ENCODE measurements at places on chromosomes 12 and 14.

DNA sequence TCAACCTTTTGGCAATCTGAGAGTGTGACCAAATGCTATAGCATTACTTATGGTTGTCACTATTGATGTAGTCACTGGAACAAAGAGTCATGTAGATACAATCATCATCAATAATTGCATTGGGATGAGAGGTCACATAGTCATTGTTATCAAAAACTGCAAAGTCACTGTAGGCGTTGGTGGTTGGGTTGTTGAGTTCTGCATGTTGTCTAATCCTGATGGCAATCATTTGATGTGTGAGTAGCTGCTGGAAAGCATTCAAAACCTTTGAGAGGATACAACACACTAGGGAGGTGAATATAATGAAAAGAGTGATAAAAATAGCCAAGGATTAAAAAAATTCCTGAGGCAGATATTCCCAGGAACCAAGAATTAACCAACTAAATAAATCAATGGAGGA, 214.7 kb upstream of the SYT10 start:
- no peak for DNase-seq

- no peak for DNase-seq
Observed at GRCh38 chr12:47818467-47819137, 1.1 kb downstream of the HDAC7 start.

DNA sequence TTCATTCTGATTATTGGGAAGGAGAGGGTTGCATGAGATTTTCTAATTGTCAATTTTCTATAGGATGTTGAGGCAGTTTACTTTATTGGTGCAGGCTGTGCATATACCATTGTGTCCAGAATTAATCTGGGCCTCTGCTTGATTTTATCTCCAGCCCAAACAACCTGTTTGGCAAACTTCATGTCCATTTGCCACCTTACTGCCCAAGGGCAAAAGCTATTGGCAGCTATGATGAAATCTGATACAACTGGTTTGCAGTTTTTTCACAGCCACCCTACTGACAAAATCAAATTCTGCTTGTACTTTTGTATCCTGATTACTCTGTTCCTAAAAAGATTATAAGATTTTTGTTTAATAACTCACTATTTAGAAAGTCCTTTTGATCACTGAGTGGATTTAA, 789.2 kb upstream of the FBXO33 start:
- DNase-seq: no peak

GRCh38 chr12:123808167-123808566, 46.1 kb downstream of the DNAH10 start:
- DNase-seq: no peak

GRCh38 chr12:49049566-49050224, 10.9 kb downstream of the KMT2D start:
- no peak for DNase-seq

- DNase-seq: no peak
Observed at GRCh38 chr14:28773176-28773575, 6.6 kb downstream of the FOXG1 start.

- no peak for DNase-seq
Observed at GRCh38 chr14:83251402-83251801, 1717.7 kb upstream of the SEL1L start.

DNA sequence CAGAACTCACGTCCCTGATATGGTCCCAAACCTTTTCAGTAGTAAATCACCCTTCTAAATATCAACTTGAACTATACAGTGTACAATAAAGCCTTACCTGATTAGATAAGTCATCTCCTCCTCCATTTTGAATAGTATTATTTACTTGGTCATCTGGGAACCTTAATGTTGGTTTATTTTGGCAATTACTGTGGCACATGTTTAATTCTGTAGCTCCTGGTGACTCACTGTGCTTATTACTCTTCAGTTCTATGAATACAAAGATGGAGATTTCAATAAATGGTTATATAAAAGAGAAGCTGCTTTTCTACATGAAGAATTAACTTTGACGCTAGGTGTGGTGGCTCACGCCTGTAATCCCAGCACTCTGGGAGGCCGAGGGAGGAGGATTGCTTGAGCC, 25.4 kb downstream of the MIS18BP1 start:
- DNase-seq: no peak

DNA sequence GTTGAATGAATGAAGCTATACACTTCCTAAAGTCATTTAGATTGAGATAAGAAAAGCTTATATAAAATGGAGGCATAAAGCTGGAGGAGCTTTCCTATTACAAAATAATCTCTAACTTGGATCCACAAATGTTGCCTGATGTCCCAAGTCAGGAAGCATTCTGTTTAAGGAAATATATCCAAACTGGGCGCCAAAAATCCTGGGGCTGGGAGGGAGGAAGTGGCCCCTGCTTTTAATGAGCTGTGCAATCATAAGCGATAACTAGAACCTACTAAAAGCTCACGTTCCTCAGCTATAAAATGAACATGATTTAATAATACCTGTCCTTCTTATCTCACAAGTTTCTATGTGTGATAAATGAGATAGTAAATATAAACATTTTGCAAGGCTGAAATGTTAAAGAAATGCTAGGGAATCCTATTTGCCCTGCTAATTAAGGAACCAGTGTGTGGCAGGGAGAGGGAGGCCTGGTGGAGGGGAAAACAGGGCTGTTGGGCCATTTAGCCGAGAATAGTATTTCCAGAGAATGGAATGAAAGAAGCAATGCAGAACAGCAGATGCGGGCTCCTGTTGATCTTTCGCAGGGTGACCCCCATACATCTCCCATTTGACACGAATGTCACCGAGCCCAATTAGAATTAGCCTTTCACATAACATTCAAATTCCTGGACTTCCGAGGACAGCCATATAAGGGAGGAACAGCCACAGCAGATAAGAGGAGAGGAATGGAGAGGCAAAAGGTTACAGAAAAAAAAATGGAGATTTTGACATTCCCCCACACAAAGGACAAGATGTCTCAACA, 25.9 kb downstream of the DUSP6 start:
- no peak for DNase-seq

DNA sequence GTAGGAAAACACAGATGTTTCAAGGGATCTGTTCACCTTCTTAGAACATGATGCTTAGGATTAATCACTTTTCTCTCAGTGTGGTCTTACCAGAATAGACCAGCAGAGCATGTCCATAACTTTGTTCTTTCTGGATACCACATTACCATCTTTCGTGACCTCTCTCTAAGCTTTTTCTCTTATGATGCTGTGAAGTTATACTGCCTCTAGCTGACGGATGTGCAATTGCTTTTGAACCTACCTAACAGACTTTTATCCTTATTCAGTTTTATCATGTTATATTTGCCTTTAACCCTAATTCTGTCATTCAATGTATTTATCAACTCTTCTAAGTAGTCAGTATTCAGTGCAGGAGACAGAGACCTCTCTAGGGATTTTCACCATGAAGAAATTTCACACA, 246.7 kb downstream of the DACT1 start:
- no peak for DNase-seq

GRCh38 chr12:90280564-90281058, 572.0 kb upstream of the ATP2B1 start:
- DNase-seq: no peak

DNA sequence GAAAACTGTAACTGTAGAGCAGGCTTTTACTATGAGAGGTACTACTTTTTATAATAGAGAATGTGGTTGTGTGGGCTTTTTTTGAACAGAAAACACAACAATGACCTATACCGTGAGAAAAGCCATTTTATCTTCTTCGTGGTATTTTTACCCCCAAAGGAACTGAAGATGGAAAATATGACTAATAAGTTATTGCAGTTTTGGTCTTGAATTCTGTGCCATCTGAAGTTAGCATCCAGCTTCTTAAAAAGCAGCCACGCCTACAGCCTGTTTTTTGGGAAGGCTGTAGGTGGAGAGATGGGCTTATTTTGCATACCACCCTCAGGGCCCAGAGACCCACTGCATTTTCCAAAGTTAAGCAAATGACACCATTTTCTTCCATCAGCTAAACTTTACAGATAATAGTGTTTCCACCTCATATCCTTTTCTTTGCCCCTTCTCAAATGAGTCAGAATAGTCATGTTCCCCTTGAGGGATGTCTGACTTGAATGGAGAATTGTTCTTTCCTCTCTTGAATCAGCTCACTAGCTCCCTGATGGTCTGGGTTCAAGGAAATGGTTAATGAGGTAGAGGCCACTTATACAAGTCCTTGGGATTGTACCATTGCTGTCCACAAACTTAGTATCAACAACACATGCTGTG, 53.0 kb downstream of the TBC1D30 start:
- DNase-seq: no peak

DNA sequence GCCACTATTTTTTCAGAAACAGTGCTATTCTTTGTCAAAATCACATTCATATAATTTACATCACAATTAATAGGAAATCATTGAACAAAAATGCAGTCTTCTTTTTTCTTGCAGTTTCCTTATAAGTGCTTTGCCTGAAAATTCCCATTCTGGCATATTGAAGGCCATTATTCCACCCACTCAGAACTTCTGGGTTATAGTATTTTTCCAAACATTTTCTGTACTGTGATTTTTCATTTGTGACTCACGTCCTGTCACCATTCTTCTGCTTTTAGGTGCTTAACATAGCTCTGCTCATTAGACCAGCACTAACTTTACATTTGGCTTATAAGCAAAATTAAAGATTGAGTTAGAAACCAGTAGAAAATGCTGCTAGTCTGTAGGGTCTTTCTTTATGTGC, 241.0 kb upstream of the NPAS3 start:
- no peak for DNase-seq

- DNase-seq: no peak
Observed at GRCh38 chr14:30295980-30296379, 263.0 kb upstream of the G2E3 start.

GRCh38 chr12:118925407-118925806, 55.9 kb upstream of the SRRM4 start:
- no peak for DNase-seq

- no peak for DNase-seq
Observed at GRCh38 chr12:102821149-102821548, 95.9 kb downstream of the PAH start.

GRCh38 chr12:43758247-43758727, 303 bp downstream of the PUS7L start:
- DNase-seq: no peak

DNA sequence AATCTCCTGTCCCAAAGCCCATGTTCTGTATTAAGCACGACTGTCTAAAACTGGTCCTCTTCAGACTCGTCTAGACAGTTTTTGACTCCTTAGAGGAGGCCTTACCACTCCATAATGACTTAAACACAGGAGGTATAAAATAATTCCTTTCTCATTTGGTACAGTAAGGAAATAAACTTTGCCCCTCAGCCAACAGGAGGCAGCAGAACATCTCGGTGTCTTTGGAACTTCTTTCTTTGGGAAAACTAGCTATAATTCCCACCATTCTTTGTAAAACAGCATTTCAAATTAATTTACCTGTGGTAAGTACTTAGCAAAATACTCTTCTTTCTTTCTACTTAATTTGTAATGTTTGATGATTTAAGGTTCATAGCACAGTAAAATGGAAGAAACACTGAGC, 292.7 kb upstream of the G2E3 start:
- DNase-seq: no peak
